CD4-positive, alpha-beta T cell treated with Interleukin-1 beta for 1 hour (primary cell): ENCODE measurements at places on chromosomes 16 and 17.

GRCh38 chr17:52368886-52369285 lies 210.4 kb upstream of the CA10 start:
- no peak for DNase-seq

- DNase-seq: no peak
Measured at GRCh38 chr17:61361084-61361483, 38.6 kb upstream of the TBX2 start.

- no peak for DNase-seq
Measured at GRCh38 chr17:4892499-4893221, 6.7 kb upstream of the C17orf107 start.

- no peak for DNase-seq
Measured at GRCh38 chr17:34434052-34434451, 71.0 kb upstream of the CCL1 start.

- no peak for DNase-seq
Measured at GRCh38 chr17:46100590-46100989, 92.6 kb downstream of the KANSL1 start.

DNA sequence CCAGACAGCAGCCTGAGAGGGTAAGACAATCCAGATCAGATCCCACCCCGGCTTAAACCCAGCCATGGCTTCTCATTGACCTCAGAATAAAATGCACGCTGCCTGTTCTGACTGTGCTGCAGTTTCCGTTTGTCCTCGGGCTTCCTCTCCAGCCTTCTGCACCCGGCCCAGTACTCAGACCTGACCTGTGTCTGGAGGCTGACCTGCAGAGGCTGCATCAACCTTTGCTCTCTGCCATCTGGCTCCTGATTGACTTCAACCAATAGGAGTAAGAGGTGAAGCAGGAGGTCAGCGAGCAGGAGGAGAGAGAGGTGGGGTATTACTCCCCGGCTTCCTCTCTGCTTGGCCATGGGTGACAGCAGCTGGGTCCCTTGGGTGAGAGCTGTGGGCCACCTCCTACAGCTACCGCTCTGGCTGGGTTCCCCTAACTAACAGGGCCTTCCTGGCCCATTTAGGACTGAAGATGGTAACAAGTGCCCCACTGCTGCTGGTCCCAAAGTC lies 46.7 kb downstream of the C16orf82 start:
- peak; percentile 35 for DNase-seq

GRCh38 chr16:15970202-15970601 lies 20.8 kb downstream of the ABCC1 start:
- DNase-seq: no peak

GRCh38 chr17:82915010-82915756 lies 75.4 kb upstream of the ZNF750 start:
- DNase-seq: no peak

DNA sequence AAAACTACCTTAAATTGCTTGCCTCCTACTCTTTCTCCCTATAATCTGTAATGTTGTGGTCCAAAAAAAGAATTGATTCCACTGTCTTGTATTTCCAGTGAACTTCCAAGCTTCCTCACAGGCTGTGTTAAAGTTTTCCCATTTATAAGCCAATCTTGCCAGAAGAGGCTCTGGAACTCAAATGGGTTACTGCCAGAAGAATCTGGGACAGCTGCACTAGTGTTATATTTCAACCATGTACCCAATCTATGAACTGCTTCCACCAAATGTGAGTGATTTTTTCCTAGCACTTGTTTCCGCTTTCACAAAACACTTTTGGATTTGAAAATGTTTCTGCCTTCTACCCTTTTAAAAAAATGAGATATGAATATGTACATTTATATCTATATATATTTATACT lies 1.8 kb downstream of the CCDC43 start:
- DNase-seq: no peak

- peak; percentile 86 for DNase-seq
Measured at GRCh38 chr16:27446721-27447120, 44.7 kb downstream of the IL21R start.

DNA sequence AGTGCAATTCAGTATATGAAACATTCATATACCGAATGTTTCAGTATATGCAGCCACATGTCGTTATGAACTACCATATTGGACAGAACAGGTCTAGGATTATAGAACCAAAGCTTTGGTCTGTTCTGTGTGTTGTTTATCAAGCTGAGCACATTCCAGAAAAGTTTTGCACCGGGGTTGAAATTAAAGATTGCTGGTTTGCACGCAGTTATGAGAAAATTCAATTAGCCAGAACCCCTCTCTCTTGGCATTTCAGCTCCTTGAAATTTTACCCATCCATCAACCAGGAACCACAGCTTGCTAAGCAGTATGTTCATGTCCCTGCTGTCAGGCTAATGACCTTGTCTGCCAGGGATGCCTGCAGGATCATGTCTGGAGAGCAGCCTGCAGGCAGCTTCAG lies 9.5 kb downstream of the KRT32 start:
- DNase-seq: no peak

GRCh38 chr16:69108064-69108904 lies 2.8 kb downstream of the HAS3 start:
- DNase-seq: no peak

- no peak for DNase-seq
Measured at GRCh38 chr17:81635973-81636504, 873 bp downstream of the NPLOC4 start.

DNA sequence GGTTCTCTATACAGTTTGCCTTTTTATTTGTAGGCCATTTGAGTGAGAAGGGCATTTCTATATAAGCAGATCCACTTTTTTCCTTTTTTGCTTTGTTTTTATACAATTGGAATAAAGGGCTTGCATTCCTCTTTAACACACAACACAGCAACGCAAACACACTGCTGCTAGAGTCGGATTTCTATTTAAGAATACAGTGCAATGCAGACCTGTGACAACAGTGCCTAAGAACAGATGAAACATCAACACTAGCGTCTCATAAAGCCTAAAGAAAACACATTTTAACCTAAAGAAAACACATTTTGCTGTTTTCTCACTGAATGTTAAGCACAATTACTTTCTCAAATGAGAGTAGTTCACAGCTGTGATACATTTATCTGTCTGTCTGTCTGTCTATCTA lies 1141.1 kb downstream of the CDH11 start:
- no peak for DNase-seq

GRCh38 chr17:73423806-73424205 lies 112.0 kb upstream of the CDC42EP4 start:
- no peak for DNase-seq

GRCh38 chr17:35903451-35903850 lies 23.3 kb upstream of the CCL5 start:
- no peak for DNase-seq

DNA sequence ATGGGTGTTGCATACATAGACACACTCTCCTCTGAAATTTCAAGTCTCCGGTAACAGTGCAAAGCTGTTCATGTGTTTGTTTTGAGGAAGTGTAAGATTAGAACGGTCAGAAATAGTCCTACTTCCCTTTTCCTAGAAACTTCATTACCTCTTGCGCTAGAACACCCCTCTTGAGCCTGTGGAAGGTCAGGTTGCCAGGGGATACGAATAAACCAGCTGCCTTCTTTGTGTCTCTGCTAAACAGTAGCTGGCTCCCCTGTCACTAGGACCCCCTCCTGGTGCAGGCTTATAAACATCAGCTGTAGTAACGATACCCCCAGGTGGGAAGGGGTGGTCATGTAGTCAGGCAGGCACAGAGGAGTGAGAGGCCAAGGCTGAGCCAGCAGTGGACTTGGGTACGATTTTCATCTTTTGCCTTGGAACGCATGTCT lies 113.4 kb upstream of the RCVRN start:
- DNase-seq: peak; percentile 12

- peak; percentile 30 for DNase-seq
Measured at GRCh38 chr16:66924527-66925321, 611 bp downstream of the RRAD start.

DNA sequence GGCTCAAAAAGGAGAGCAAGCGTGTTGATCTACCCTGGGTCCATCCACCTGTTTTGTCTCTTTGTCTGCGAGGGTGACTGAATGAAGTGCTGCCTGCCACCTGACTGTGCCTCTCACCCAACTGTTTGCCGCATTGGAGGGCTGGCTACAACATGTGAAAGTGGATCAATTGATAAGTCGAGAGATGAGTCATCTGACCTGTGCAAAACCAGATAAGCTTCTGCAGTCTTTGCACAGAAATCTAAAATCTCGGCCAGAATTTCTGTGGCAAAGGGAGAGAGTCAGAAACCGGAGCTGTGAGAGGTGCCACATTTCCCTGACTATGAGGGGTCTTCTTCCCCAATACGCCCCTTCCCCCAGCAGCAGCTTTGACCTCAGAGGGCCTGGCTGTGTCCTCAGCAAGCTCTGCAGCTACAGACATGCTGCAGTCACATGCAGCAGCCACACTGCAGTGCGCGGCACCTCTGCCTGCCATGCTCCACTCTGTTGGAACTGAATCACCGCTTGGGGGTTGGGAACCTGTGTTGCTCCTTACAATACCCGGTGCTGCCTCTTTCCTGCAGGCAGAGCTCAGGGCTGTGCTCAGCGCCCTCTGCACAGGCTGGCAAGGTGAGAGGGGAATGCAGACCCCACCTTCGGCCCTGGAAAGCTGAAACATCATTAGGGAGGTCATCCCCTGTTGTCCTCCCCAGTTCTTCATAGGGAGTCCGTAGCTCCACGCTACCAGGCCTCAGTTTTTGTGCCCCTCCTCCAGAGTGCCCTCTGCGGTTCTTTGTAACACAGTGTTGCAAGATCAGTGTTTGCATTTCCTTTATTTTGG lies 16.2 kb upstream of the HAS3 start:
- DNase-seq: no peak

DNA sequence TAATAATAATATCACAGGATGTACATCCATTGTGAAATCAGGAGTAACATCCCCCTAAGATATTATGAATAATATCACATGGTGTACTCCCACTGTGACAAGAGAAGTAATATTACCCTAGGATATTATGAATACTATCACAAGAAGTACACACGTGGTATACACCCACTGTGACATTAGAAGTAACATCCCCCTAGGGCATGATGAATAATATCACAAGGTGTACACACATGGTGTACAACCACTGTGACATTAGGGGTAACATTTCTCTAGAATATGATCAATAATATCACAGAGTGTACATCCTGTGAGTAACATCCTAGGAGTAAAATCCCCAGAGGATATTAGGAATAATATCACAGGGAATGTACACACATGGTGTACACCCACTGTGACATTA lies 5.0 kb upstream of the TEKT5 start:
- DNase-seq: no peak

- DNase-seq: no peak
Measured at GRCh38 chr17:40175928-40176753, 1.1 kb upstream of the RAPGEFL1 start.

- DNase-seq: no peak
Measured at GRCh38 chr16:55734665-55735064, 78.9 kb downstream of the SLC6A2 start.

GRCh38 chr17:728911-729310 lies 3.5 kb upstream of the TLCD3A start:
- DNase-seq: no peak

DNA sequence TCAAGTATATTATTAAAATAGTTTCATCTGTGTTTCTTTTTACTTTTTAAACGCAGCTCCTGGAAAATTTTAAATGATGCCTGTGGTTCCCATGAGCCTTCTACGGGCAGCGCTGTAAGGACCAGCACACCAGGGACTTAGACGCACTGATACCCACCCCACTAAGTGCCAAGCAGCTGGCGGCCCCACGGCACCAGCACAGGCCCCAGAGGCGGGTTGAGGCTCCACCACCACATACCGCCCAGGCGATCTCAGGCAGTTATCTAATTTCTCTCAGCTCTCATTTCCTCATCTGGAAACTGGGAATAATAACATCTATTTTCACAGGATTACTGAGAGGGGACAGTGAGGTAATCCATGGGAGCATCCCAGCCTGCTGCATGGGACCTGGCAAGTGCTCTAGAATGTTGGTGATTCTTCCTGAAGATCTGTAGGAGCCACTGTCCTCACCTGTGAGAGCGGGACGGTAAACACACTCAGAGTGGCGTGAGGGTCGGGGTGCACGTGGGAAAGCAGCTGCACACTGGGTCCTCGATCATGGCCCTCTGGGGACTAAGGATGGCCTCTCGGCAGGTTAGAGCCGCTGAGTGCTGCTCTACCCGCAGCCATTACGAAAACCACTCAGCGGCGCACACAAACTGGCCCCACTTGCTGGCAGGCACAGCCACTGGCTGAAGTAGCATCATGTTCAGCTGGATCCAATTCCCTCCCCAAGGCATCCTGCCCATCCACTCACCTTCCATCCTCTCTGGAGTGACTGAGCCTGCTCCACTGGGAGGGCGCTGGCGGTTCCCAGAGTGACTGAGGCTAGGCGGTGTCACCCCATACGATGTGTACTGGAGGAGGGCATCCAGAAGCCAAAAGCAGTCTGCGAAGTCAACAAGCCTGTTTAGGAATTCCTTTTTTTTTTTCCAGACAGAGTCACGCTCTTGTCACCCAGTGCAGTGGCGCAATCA lies 17.6 kb upstream of the SLC38A8 start:
- DNase-seq: no peak

- DNase-seq: no peak
Measured at GRCh38 chr16:15953929-15954813, 4.8 kb downstream of the ABCC1 start.

GRCh38 chr17:75371981-75372380 lies 33.5 kb downstream of the GRB2 start:
- no peak for DNase-seq

GRCh38 chr16:57045694-57046381 lies 46.5 kb upstream of the CPNE2 start:
- peak; percentile 36 for DNase-seq

- no peak for DNase-seq
Measured at GRCh38 chr17:80919331-80920311, 72.0 kb upstream of the CHMP6 start.

DNA sequence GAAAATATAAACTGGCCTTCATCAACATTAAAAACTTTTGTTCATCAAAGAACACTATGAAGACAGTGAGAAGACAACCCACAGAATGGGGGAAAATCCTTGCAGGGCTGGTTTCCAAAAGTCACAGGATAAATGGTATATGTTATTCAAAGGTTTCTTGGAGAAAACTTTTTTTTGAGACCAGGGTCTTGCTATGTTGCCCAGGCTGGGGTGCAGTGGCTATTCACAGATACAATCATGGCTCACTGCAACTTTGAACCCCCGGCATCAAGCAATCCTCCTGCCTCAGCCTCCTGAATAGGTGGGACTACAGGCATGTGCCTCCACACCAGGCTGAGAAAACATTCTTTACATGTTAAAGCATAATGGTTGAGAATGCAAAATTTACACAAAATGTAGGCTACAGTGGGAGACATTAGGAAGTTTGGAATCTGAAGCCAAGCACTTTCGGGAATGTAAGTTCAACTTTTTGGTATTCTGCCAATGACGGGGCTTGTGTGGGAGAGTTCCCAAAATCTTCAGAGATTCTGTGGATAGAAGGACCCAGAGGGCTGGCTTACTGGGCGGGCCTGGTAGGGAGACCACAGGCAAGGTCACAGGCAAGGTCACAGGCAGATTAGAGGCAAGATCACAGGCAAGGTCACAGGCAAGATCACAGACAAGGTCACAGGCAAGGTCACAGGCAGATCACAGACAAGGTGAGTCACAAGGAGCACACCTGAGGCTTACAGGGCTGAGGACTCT lies 24.2 kb upstream of the ATP2A3 start:
- DNase-seq: no peak
